ENCODE measurements at places on chromosomes 2 and 18. TPM values are rescaled to one million over a fixed set of nuclear protein-coding genes. Genes with fewer than 3 reads are reported as not detected.

DNA sequence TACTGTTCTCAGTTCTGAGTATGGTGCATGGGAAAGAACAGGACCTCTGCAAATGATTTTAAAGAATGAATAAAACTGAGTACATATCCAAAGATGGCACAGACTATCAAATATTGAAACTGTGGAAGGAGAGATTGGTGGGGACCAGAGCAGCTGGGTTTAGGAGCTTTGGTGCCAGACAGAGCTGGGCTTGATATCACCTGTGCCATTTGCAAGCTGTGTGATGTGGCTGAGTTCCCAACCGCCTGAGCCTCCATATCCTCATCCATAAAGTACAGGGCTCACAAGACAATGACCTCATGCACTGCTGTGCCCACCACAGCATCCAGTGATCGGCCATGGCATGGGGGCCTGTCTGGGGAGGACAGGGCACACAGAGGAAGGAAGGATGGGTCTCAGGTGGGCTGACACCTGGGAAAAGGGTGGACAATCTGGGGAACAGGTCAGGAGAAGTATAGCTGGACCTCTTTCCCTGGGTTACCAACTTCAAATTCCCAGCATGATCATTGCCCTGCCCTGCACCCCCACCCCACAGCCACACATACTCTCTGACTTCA lies 83.9 kb upstream of the RAB6C start:
- no peaks in the 10 kb centered on the region for H3K36me3 ChIP-seq
- no peak overlapping the region for H3K27ac ChIP-seq
- no peaks in the 10 kb centered on the region for H3K27me3 ChIP-seq
- no peak overlapping the region for H3K4me3 ChIP-seq

GRCh38 chr2:42457011-42457410 lies 36.8 kb downstream of the KCNG3 start:
- no peaks in the 10 kb centered on the region for H3K36me3 ChIP-seq
- H3K4me1 ChIP-seq: no peaks in the 10 kb centered on the region
- no peak for DNase-seq
- no peak overlapping the region for H3K27ac ChIP-seq
- H3K4me3 ChIP-seq: no peak overlapping the region

Gene FN1
- total RNA-seq: 292 TPM

Gene CCBE1
- 2.9 TPM for total RNA-seq

- H3K4me1 ChIP-seq: no peaks in the 10 kb centered on the region
- no peak overlapping the region for H3K4me3 ChIP-seq
- H3K36me3 ChIP-seq: no peaks in the 10 kb centered on the region
These were observed 36.0 kb downstream of the PAIP2B start for GRCh38 chr2:71190656-71191569.

DNA sequence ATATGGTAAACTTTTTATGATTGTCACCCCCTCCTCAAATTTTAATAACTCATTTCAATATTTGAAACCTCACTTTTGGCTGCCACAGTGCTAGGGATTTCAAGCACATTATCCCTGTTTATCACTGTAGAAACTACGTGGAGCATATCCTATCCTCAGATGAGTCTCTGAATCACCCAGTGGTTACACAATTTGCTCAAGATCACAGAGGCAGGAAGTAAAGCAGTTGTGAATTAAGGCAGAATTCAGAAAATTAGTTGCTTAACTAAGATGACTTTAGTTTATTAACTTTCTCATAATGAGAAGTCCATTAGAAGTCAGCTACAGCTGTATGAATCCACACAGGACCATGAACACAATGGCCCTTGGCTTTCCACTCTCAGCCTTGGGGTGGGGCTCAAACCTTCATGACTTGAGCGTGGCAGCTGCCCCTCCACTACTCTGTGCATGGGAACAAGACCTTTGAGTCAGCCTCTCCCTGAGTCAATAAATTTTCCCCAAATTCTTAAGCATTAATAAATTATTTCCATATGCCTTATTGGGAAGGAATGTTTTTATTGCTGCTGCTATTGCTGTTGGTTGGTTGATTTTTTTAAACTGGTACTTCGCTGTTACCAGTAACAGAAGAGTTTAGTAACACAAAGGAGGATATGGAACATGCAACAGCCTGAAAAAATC lies 369.0 kb downstream of the CBLN2 start:
- no peak overlapping the region for H3K27ac ChIP-seq
- no peak for DNase-seq
- no peaks in the 10 kb centered on the region for H3K27me3 ChIP-seq
- H3K4me1 ChIP-seq: no peaks in the 10 kb centered on the region
- no peaks in the 10 kb centered on the region for H3K36me3 ChIP-seq

DNA sequence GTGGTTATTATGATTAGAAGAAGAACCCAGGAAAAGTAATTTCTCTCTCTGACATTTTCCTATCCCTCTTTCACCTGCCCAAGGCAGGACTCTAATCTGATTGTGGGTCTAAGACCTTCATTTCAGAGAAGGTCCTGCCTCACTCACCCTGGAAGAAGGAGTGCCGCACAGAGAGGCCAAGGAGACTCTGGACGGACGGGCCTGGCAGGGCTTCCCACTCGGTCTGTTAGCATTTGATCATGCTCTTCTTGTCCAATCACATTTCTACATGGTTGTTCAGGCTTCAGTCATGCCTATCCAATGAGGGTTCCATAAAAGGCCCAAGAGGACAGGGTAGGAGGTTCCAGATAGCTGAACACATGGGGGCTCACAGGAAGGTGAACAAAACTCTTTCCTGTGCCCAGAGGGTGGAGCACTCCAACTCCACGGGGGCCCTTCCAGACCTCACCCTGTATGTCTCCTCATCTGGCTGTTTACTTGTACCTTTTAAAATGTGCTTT lies 27.0 kb downstream of the ZNF892 start:
- no peak overlapping the region for H3K27ac ChIP-seq
- H3K4me1 ChIP-seq: no peaks in the 10 kb centered on the region
- no peak for DNase-seq
- H3K36me3 ChIP-seq: no peaks in the 10 kb centered on the region

- no peak for DNase-seq
- peak overlapping the region; percentile 91 for H3K27ac ChIP-seq
- no peaks in the 10 kb centered on the region for H3K36me3 ChIP-seq
- H3K4me1 ChIP-seq: peaks cover 15% of the 10 kb centered on the region
- H3K27me3 ChIP-seq: no peaks in the 10 kb centered on the region
These were observed 188.8 kb downstream of the ZEB2 start for GRCh38 chr2:144330951-144331673.

DNA sequence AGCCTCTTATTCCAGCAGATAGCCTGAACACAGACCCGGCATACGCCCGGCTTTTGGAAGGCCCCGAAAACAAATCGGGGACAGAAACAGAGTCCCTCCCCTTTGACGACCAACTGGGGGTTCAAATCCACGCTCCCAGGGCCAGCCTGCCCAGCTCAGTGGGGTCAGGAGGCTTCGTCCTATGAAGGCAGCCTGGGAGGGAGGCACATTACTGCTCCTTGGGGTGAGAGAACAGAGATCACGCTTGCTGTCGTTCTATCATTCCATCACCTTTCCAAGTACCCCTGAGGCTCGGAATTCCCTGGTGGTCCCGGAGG lies 208.8 kb upstream of the SALL3 start:
- no peaks in the 10 kb centered on the region for H3K4me1 ChIP-seq
- H3K36me3 ChIP-seq: no peaks in the 10 kb centered on the region
- H3K4me3 ChIP-seq: no peak overlapping the region
- no peaks in the 10 kb centered on the region for H3K27me3 ChIP-seq

DNA sequence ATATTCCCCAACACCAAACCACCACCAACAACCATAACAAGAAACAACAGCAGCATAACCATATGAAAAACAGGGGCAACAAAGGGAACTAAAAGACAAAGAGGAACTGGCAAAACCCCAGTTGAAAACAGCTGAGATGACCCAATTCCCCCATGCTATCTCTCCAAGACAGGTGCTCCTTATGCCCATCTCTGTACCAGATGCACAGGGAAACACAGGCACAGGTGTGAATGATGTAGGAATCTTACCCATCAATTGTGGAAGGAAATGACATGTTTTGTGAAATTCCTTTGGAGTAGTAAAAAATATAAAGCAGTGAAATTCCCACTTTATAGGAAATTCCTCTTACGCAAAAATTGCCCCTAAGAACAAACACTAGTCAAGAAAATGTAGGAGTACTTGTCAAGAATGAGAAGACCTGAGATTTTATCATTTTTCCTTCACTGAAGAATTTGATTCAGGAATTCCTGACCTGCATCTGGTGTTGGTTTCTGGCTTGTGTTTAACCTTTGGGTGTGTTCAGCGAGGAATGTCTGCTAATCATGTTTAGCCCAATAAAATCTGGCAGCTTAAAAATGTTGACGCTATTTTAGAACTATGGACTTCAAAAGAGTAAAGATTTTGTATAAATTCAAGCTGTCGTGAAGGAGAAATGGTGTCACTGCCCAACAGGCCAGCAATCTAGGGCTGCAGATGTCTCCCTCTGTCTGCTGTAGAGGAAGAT lies 67.7 kb upstream of the ARHGAP28 start:
- no peaks in the 10 kb centered on the region for H3K4me1 ChIP-seq
- no peaks in the 10 kb centered on the region for H3K36me3 ChIP-seq
- no peak overlapping the region for H3K27ac ChIP-seq
- DNase-seq: no peak
- no peaks in the 10 kb centered on the region for H3K27me3 ChIP-seq
- no peak overlapping the region for H3K4me3 ChIP-seq

DNA sequence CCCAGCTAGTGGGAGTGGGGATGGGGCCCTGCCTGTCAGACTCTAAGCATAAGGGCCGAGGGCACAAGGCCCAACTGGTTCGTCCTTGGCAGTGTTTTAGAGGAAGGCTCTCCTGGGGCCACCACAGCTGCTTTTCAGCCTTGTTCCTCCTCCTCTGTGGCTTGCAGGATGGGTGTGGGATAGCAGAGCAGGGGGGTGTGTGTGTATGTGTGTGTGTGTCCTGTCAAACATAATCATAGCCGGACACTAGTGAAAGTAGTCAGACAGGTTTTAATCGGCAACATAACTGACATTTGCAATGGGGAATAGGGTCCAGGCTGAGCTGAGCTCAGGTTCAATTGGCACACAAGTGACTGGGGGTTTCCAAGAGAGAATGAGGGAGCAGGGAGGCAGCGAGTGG lies 114.2 kb downstream of the SEPTIN10 start:
- peaks cover 12% of the 10 kb centered on the region for H3K4me1 ChIP-seq
- no peak overlapping the region for H3K4me3 ChIP-seq
- H3K36me3 ChIP-seq: no peaks in the 10 kb centered on the region
- H3K27me3 ChIP-seq: no peaks in the 10 kb centered on the region
- no peak for DNase-seq

GRCh38 chr18:598124-598589 lies 1.4 kb downstream of the CLUL1 start:
- no peaks in the 10 kb centered on the region for H3K4me1 ChIP-seq
- DNase-seq: no peak
- no peaks in the 10 kb centered on the region for H3K36me3 ChIP-seq
- H3K27ac ChIP-seq: no peak overlapping the region

Gene ERMN
- total RNA-seq: not detected

DNA sequence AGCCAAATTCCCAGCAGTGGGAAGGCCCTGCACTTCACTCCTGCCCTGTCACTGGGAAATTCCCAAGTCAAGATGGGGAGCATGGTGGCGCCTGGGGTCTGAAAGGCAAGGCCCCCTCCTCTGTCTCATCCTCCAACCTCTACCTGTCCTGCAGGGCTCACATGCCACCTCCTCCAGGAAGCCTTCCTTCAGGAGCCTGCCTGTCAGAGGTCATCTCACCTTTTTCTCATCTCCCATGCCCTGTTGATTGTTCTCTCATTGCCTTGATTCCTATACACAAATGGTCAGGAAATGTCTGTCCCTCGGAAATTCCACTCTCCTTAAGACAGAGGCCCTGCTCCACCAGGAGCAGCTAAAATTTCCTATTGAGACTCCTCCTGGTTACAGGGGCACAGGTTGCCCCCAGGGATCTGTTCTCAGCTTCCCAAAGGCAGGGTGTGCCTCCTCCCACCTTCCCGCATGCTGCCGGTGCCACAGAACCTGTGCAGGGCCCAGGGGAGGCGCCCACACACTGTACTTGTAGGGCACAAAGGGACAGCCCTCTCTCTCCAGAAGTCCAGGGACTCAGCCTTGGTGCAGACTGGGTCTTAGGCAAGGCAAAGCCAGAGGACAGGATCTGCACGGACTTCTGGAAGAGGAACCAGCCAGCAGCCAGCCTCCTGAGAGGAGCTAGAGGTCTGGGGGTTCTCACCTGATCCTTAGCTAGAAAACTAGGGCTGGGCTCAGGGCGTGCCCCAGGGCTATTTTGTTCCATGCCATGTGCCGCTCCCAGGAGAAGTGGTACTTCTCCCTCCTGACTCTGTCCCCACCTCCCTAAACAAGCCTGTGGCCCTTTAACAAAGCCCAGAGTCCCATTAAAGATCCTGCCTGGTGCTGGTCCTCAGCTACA lies 12.9 kb downstream of the HES6 start:
- peaks cover 7% of the 10 kb centered on the region for H3K4me1 ChIP-seq
- no peak overlapping the region for H3K27ac ChIP-seq
- H3K4me3 ChIP-seq: no peak overlapping the region

DNA sequence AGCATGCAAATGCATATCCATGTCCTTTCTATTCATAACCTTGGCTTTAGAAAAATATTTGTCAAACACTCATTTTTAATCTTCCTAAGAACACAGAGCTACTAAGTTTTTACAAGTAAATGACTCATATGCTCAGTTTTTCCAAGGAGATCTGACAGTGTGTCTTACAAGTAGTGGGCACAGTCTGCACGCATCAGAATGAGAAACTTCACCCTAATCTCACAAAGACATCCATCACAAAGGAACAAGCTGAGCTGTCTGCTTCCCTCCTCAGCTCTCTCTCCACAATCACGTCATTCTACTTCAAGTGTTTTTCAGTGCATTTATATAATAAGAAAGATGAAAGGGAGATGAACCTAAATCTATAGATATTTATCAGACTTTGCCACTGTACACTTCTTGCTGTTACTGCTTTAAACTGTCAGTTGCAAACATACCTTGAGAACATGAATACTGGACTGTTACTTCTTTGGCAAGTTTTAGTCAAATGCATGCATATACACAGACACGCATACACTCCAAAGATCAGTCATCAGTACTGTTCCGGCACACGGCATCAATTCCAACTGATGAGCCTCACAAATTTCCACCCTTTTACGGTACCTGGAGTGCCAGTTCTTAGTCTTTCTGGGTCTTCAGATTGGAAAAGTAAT lies 75.7 kb downstream of the RBMS1 start:
- peaks cover 25% of the 10 kb centered on the region for H3K4me1 ChIP-seq
- DNase-seq: no peak
- no peaks in the 10 kb centered on the region for H3K27me3 ChIP-seq
- H3K36me3 ChIP-seq: no peaks in the 10 kb centered on the region
- H3K4me3 ChIP-seq: no peak overlapping the region

DNA sequence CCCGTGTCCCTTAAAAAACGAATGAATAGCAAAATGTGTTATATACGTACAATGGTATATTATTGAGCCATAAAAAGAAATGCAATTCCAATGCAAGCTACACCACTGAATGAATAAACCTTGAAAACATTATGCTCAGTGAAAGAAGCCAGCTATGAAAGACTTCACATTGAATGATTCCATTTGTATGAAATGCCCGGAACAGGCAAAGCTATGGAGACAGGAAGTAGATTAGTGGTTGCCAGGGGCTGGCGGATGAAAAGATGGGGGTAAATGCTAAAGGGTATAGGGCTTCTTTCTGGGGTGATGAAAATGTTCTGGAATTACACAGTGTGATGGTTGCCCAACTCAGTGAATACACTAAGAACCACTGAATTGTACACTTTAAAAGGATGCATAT lies 113.3 kb downstream of the NOL10 start:
- H3K4me3 ChIP-seq: no peak overlapping the region
- H3K4me1 ChIP-seq: no peaks in the 10 kb centered on the region
